Activated CD4-positive, alpha-beta T cell treated with anti-CD3 and anti-CD28 coated beads for 1 hour (primary cell): ENCODE measurements at places on chromosomes 11 and 22.

- DNase-seq = no peak
Observed at GRCh38 chr11:102833731-102834130, 9.7 kb downstream of the MMP3 start.

DNA sequence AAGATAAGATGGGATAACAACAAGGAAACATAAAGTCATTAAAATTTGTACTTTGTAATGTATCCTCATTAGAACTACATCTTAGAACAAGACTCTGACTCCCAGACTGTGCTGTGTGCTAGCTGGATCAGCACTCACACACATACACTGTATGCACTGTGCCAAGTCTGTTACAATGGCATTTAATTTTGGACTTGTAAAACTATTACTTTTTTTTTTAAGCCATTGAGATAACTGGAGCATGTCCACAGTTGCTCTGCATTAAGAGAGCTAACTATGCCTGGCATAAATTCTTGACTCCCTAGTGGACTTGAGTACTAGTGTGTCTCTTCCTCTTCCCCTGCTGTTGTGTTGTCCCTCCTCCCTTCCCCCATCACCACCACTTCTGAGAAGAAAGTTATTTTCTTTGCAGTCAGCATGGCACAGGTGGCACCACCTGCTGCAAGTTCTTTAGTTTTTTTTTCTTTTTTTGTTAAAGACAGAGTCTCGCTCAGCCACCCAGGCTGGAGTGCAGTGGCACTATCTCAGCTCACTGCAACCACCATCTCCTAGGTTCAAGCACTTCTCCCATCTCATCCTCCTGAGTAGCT, 268.6 kb downstream of the TMEM135 start:
- DNase-seq = no peak

DNA sequence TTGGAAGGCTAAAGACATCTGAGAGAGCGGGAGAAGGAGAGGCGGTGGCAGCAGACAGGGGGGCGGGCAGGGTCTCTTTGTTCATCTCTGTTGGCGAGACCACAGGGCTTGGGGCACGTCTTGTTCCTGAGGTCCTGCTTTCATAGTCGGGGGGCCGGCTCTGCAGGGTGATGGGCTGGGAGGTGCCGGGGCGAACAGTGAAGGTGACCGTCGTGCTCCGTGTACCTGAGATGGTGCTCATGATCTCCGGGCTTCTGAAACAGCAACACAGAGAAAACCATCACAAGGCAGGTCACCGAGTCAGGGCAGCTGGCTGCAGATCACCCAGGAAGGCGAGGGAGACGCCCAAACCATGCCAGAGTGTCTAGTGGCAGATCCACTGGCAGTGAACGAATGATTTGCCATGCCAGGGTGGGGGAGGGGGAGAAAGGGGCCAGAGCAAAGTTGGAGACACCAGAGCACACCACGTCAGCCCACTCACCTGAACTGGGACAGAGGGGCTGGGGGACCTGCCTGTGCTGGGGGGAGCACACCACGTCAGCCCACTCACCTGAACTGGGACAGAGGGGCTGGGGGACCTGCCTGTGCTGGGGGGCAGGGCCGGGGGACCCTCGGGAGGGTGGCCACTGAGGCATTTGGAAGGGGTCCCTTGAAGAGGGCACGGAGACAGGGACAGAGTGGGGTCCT, 75.0 kb downstream of the CTTN start:
- no peak for DNase-seq

GRCh38 chr11:105137286-105137685, 2.3 kb downstream of the CARD18 start:
- DNase-seq = no peak

DNA sequence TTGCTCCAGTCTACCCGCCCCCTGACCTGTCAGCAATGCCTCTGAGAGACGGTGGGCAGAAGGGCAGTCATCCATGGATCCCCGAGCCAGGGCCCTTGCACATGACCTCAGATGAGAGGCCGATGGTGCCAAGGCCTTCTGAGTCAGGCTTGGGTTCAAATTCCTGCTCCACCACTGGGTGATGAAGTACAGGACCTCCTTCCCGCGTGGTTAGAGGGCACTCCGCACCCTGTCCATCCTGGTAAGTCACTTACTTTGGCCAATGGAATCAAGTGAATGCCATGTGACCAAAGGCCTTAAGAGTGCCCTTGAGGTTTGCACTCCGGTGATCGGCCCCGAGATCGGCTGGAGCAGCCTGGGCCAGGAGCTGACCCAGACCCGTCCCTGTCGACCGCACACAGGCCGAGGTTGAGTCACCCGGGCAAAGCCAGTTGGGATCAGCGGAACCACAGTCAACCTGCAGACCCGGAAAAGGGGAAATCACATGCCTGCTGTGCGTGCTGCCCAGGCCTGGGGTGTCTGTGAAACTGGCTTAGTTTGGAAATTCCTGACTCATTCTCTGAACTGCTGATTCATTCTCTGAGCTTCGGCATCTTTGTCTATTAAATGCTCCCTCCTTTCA, 48.9 kb downstream of the RTL6 start:
- DNase-seq = no peak

- DNase-seq = no peak
Observed at GRCh38 chr11:134906356-134906955, 494.4 kb upstream of the B3GAT1 start.

- DNase-seq = no peak
Observed at GRCh38 chr11:87583931-87584330, 546.2 kb downstream of the TMEM135 start.

GRCh38 chr11:102940714-102941588, 14.6 kb downstream of the MMP13 start:
- no peak for DNase-seq

DNA sequence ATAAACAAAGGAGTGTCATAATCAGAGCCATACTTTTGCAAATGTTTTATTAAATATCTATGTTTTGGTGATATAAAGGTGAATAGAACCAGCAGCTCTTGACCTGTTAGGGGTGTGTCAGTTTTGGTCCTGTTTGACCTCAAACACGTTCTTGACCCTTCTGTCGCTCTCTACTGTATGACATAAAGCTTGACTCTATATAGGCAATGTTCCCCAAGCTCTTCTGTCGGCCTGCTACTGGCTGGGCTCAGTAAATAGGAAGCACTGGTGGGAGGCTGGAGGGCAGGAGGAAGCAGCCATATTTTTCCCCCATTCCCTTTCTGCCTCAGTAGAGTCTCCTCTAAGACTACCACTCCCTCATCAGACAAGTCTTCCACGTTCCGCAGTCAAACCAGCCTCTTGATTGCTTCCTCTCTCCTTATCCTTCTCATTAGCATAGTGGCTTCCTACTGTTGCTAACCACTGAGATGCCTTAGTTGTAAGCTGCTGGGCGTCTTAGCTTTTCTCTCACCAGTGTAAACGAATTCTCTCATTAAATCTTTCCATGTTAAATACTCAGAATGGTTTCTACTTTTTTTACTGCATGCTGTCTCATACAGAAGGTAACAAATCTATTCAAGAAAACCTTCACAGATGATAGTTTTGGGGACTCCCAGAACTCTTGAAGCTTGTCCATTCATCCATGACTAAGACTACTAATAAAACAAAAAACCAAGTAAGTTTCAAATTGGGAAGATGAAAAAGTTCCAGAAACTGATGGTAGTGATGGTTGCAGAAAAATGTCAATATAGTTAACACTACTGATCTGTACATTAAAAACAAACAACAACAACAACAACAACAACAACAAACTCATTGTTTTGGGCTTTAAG, 3.3 kb downstream of the NPAT start:
- DNase-seq = no peak

DNA sequence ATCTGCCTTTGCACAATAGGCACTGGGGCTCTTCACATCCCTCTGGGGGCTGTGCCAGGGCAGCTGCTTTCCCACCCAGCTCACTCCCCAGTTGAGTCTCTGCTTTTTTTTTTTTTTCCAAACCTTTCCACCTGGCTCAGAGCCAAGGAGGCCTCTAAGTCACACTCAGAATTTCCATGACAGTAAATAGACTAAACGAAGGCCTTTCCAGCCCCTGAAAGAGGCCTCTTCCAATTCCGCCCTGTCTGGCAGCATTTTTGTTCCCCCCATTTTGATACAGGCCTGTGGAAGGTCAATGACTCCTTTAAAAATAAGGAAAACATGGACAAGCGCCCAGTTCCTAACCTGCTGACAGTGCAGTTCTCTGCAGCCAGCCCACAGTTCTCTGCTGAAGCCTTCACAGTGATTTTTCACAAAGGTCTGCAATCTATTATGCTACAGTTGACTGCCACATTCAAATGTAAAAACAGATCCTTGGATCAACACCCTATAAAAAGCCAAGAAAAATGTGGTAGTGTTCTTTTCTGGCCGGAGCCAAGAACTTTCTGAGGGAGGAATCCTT, 107.5 kb upstream of the SESN3 start:
- no peak for DNase-seq

- DNase-seq = no peak
Observed at GRCh38 chr11:43734256-43734655, 53.7 kb downstream of the HSD17B12 start.

GRCh38 chr22:20808844-20809243, 34.9 kb downstream of the SERPIND1 start:
- no peak for DNase-seq

DNA sequence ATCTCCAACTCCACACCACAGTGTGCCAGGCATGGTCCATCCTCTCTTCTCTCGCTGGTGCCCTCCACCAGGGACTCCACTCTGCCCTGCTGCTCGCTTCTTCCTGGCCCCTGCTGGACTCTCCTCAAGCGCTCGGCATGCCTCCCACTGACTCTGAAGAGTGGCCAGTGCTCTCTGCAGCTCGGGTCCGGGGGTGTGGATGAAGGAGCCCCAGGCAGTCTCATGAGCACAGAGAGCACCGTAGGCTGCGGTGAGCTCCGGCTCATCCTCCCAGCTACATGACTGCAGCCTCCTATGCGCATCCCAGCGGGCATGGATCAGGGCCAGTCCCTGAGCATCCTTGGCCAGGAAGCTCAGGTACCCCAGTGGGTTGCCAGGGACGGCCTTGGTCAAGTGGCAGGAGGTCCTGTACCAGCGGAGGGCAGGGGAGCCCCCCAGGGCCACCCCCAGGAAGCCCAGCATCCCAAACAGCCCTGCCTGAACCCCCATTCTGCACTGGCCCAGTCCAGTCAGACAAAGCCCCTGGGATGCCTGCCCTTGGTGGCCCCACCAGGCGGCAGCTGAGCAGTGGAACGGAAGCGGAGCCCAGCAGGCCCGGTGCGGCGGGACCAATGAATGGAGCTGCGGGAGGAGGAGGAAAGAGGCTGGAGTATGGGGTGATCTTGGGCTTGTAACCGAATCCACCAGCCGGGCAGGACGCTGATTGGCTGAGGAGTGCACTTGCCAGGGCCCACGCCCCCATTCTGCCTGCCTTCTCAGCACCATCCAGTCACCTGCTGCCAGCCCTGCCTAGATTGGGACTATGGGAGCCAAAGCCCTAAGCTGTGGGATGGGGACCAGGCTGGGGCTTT, at the start of gene PLA2G3:
Gene PLA2G3 (minus strand): TSS at position 643 of the 851 bp plus-strand sequence. CDS start 154 bp downstream, at position 489.
- DNase-seq = no peak

- no peak for DNase-seq
Observed at GRCh38 chr11:15828215-15828853, 528.0 kb downstream of the SOX6 start.

DNA sequence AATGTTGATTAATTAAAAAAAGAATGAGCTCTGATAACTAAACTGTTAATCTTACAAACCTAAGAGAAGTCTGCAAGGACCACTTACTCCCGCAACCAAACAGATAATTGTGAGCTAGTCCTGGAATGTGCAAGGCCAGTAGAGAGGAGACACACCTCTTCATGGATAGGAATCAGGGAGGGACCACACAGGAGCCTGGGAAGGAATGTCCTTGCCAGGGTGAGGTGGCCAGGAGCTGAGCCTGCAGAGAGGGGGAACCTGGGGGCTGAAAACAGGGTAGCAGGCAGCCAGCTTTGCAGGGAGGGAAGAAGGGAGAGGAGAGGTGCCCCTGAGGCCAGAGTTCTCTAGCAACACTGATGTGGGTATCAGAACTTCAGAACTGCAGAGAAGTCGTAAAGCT, 9.4 kb upstream of the NLRP10 start:
- no peak for DNase-seq

DNA sequence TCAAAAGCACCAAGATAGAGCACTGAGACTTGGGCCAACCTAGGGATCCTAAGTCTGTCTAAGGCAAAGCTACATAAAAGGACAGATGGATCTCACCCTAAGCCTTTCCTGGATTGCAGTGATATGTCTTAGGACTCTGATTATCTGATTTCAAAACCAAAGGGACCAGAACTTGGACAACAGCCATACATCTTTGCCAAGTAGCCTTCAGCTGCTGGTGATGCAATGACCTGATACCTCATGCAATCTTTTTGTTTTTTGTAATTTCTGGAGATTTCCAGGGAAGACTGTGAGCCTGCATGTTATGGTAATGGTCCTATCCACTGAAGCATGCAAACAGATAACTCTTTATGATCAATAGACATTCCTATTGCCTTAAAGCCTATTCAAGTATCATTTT, 230.4 kb upstream of the MTNR1B start:
- no peak for DNase-seq

GRCh38 chr22:50610041-50610451, 9.5 kb downstream of the MAPK8IP2 start:
- DNase-seq = no peak

DNA sequence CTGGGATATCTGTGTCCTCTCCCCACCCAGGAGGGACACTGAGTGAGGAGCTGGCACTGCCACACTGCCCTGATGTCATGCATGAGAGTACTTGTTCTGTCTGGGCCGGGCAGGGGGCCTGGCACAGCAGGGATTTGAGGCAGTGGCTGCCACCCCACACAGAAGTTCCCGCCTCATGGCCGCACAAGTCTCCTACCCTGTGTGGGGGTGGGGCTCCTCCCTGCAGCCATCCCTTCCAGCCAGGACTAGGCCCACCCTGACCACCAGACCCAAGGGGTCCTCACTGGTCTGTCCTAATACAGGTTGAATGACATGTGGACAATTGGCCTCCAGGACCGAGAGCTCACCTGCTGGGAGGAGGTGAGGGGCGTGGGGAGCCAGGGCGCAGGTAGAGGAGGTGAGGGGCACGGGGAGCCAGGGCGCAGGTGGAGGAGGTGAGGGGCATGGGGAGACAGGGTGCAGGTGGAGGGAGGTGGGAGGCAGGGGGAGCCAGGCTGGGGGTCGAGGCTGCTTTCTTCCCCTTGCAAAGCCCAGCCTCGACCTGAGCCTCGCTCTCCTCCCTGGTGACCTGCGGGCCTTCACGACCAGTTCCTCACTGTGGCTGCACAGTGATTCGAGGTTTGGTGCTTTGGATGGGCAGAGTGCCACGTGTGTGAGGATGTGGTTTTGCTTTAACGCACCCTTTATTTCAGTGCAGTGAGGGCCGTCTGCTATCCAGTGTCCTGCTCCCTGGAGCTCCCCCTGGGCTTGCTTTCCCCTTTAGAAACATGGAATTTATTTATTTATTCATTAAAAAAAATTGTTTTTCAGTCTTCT, 7.4 kb downstream of the LZTR1 start:
- DNase-seq = no peak

GRCh38 chr22:22929381-22930221, 42.0 kb downstream of the IGLL5 start:
- DNase-seq = no peak

GRCh38 chr11:87878373-87878825, 296.8 kb downstream of the RAB38 start:
- no peak for DNase-seq

DNA sequence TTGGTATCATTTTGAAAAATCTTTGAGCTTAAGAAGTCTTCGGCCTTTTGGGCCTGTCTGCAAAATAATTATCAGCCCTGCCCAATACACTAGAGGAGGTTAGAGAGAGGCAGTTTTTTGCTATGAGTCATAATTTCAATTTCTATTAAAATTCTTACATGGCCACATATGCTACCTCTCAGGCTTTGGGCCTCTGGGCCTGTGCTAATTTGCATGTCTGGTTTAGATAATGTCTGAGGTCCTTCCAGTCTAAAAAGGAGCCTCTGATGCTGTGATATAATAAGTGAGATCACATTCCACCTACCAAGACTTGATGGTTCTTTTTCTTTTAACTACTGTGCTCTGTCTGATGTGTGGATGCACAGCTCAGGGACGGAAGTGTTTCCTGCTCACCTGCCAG, 70.8 kb downstream of the KCNJ1 start:
- DNase-seq = no peak
